CD4-positive, alpha-beta T cell (primary cell): ENCODE measurements at places on chromosomes 1 and 21.
A peak's percentile ranks its signal among the peaks of the same experiment; 100 is the strongest.

DNA sequence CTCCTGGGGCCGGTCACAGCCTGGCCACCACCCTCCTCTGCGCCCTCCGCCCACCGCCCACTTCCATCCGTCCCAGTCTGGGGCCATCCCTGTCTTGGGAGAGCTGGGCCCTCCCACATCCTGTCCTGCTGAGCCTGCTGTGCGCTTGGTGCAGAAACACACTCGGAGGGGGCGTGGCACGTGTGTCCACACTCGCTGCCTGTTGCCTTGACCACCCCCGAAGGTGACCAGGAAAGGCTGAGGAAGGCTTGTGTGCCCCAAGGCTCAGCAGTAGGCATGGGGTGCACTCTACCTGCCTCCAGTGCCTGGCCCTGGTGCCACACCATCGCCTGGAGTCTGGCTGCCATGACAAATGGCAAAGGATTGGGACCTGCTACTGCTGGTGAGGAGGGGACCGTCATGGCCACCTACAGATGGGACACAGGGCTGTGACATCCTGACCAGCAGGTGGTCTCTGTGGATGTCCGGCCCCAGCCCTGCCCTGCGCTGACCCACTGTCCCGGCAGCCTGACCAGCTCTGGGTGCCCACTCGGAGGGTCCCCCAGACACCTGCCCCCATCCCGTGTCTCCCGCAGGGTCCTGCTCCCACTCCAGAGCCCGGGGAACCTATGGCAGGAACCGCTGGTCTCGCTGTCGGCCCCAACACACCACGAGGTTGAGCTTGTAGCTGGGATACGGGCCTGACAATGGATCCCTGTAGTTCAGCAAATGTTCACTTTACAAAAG, 23.2 kb upstream of the PTTG1IP start:
- no peaks in the 10 kb centered on the region for H3K27me3 ChIP-seq
- H3K4me3 ChIP-seq = no peak overlapping the region
- H3K36me3 ChIP-seq = peaks cover 88% of the 10 kb centered on the region
- H3K27ac ChIP-seq = peak overlapping the region; percentile 21

- no peak overlapping the region for H3K4me3 ChIP-seq
- no peaks in the 10 kb centered on the region for H3K36me3 ChIP-seq
- H3K27ac ChIP-seq = no peak overlapping the region
Observed at GRCh38 chr1:153697191-153698019, 18.9 kb downstream of the NPR1 start.

- no peak overlapping the region for H3K4me3 ChIP-seq
- no peaks in the 10 kb centered on the region for H3K36me3 ChIP-seq
- no peaks in the 10 kb centered on the region for H3K4me1 ChIP-seq
- H3K27me3 ChIP-seq = no peaks in the 10 kb centered on the region
Observed at GRCh38 chr1:17795836-17796645, 40.9 kb downstream of the ACTL8 start.

GRCh38 chr1:3750741-3751140, 1.5 kb upstream of the CCDC27 start:
- no peak overlapping the region for H3K27ac ChIP-seq
- peaks cover 22% of the 10 kb centered on the region for H3K4me1 ChIP-seq
- no peak for DNase-seq
- no peak overlapping the region for H3K4me3 ChIP-seq
- no peaks in the 10 kb centered on the region for H3K27me3 ChIP-seq
- no peaks in the 10 kb centered on the region for H3K36me3 ChIP-seq

GRCh38 chr1:181097242-181097641, 8.7 kb downstream of the IER5 start:
- H3K27me3 ChIP-seq = no peaks in the 10 kb centered on the region
- peaks cover 31% of the 10 kb centered on the region for H3K4me1 ChIP-seq
- peaks cover 12% of the 10 kb centered on the region for H3K36me3 ChIP-seq
- no peak overlapping the region for H3K27ac ChIP-seq
- no peak overlapping the region for H3K4me3 ChIP-seq

- DNase-seq = no peak
- H3K27me3 ChIP-seq = no peaks in the 10 kb centered on the region
- H3K27ac ChIP-seq = no peak overlapping the region
- H3K36me3 ChIP-seq = no peaks in the 10 kb centered on the region
- peaks cover 9% of the 10 kb centered on the region for H3K4me1 ChIP-seq
- no peak overlapping the region for H3K4me3 ChIP-seq
Observed at GRCh38 chr21:29290240-29290639, 8.5 kb upstream of the BACH1 start.

- H3K4me1 ChIP-seq = no peaks in the 10 kb centered on the region
- no peaks in the 10 kb centered on the region for H3K36me3 ChIP-seq
- H3K4me3 ChIP-seq = no peak overlapping the region
- H3K27ac ChIP-seq = no peak overlapping the region
- peaks cover 2% of the 10 kb centered on the region for H3K27me3 ChIP-seq
Observed at GRCh38 chr1:46735708-46736324, 16.9 kb upstream of the EFCAB14 start.

DNA sequence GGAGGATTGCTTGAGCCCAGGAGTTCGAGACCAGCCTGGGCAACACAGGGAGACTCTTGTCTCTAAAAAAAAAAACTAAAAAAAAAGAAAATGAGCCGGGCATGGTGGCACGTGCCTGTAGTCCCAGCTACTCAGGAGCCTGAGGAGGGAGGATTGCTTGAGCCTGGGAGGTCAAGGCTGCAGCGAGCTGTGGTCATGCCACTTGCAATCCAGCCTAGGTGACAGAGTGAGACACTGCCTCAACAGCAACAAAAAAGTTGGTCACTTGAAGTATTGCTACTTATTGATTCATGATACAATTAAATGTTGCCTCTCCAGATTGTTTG, 57.9 kb upstream of the CXADR start:
- no peaks in the 10 kb centered on the region for H3K4me1 ChIP-seq
- no peak overlapping the region for H3K4me3 ChIP-seq
- H3K27me3 ChIP-seq = peaks cover 2% of the 10 kb centered on the region
- H3K27ac ChIP-seq = no peak overlapping the region
- H3K36me3 ChIP-seq = no peaks in the 10 kb centered on the region
- DNase-seq = no peak

DNA sequence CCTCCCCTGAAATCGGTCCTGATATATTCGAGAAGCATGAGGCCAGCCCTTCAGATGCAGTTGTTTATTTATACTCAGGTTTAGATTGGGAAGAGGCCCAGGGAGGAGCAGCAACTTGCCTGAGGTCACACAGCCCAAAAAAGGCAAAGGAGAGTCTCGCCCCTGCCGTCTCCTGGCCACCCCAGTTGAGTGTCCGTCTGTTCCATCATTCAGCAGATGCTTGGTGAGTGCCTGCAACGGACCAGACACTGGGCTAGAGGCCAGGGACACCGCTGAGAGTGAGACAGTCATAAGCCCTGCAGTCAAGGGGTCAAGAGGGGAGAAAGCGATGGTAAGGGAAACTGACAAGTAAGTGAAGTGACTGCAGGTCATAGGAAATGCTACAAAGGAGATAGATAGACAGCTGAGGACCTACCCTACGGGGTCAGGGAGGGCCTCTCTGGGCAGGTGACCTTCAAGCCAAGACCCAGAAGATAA, 15.4 kb upstream of the SELENON start:
- H3K4me3 ChIP-seq = no peak overlapping the region
- H3K27ac ChIP-seq = no peak overlapping the region
- no peaks in the 10 kb centered on the region for H3K27me3 ChIP-seq
- peaks cover 68% of the 10 kb centered on the region for H3K36me3 ChIP-seq
- DNase-seq = no peak
- no peaks in the 10 kb centered on the region for H3K4me1 ChIP-seq

- no peaks in the 10 kb centered on the region for H3K27me3 ChIP-seq
- H3K4me1 ChIP-seq = peaks cover 35% of the 10 kb centered on the region
- H3K4me3 ChIP-seq = no peak overlapping the region
- no peak for DNase-seq
- peak overlapping the region; percentile 41 for H3K27ac ChIP-seq
Observed at GRCh38 chr1:235938709-235939479, 72.2 kb upstream of the LYST start.

DNA sequence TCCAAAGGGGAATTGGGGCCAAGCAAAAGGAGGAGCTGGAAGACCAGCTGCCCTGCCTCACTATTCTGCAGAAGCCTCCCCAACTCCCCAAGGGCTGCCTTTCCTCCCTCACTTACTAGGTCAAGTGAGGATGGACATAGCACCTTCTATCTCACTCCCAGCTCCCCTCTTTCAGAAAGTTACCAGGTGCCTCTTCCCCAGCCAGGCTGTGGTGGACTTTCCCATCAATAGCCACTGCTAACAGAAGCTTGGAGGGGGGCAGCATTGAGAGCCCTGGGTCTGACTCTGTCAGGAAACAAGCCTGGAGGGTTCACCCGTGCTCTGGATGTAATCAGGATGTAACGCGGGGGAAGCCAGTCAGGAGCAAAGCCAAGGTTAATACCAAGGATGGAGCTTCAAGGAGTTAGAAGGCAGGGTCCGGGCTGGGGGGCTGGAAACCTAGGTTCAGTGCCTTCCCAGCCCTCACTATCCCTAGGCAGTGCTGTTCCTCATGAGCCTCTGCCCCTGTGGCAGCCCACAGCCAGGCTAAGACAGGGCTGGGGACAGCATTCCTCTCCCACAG, 127.8 kb upstream of the NGF start:
- no peak overlapping the region for H3K27ac ChIP-seq
- H3K27me3 ChIP-seq = no peaks in the 10 kb centered on the region
- no peak for DNase-seq
- H3K4me3 ChIP-seq = no peak overlapping the region
- H3K36me3 ChIP-seq = no peaks in the 10 kb centered on the region

- H3K27ac ChIP-seq = no peak overlapping the region
- peaks cover 9% of the 10 kb centered on the region for H3K36me3 ChIP-seq
- no peak overlapping the region for H3K4me3 ChIP-seq
- DNase-seq = no peak
- H3K27me3 ChIP-seq = no peaks in the 10 kb centered on the region
Observed at GRCh38 chr1:93338387-93339146, 7.1 kb upstream of the DR1 start.

DNA sequence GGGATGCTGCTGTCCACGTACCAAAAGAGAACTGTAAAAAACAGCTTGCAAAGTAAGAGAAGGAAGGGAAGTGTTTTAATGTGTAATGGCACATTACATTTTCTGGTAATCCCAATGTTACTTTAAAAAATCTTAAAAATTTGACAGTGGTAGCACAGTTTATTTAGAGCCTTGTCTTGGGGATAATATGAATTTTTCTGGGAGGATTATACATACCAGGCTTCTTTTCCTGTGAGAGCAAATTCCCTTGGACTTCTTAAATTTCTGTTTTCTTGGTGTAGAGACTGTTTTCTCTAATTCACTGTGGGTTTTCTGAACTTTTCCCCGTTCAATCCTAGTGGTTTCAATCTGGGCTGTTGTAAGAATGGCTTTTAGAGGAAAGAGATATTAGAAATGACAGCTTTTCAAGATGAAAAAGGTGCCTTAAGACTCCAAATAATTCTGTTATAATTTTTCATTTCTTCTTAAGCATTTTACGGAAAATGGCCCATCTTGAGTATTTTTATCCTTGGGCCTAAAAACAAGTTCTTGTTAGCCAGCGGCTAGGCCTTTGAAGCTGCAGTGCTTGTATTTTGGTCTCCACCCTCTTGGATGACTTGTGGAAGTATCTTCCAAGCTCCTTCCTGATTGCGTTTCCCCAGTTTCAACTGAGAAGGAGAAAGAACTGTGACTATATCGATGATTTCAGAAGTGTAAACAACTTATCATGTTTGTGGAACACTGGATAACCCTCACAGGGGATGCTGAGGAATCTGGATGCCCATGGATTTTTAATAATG, 70.0 kb downstream of the LEPR start:
- no peaks in the 10 kb centered on the region for H3K4me1 ChIP-seq
- no peak overlapping the region for H3K27ac ChIP-seq
- no peaks in the 10 kb centered on the region for H3K27me3 ChIP-seq
- no peak overlapping the region for H3K4me3 ChIP-seq
